ENCODE measurements at places on chromosomes 3 and 15. TPM values are rescaled to one million over a fixed set of nuclear protein-coding genes. Genes with fewer than 3 reads are reported as not detected.

- no peak for DNase-seq
Observed at GRCh38 chr15:41513506-41514227, at the start of gene LTK. Gene LTK, minus strand, starts transcription at chr15:41513827. Its CDS starts 118 bp downstream, at chr15:41513709.

- DNase-seq = no peak
Observed at GRCh38 chr3:118802325-118803095, 232.1 kb downstream of the IGSF11 start.

The HRG gene
- polyA plus RNA-seq = 2.0 TPM

The CACNA1D gene
- polyA plus RNA-seq = 21.9 TPM

DNA sequence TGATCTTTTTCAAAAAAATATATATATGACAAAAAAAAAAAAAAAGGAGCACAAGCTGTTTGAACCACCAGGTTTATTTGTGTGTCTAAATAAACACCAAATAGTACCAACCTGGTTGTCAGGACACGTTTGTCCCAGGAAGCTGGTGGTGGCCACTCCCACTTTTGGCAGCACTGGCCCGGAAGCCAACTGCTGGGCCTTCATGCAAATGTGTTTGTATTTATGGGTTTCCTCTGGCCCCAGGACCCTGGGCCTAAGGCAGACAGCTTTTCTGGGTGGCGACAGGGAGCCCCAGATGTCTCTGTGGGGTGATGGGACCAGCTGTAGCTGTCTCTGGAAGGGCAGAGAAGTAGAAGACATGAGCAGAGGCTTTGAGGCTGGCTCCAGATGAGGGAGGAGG lies 31.6 kb downstream of the PRKCD start:
- DNase-seq = no peak

GRCh38 chr3:22231061-22231460 lies 480.1 kb upstream of the ZNF385D start:
- DNase-seq = no peak

The ZDHHC23 gene
- polyA plus RNA-seq = 20.9 TPM

The UBAP1L gene
- 6.9 TPM for polyA plus RNA-seq

The MED12L gene
- 2.7 TPM for polyA plus RNA-seq

Measured in left kidney (tissue), 8 donors.